ENCODE measurements at places on chromosomes 12 and 14.

DNA sequence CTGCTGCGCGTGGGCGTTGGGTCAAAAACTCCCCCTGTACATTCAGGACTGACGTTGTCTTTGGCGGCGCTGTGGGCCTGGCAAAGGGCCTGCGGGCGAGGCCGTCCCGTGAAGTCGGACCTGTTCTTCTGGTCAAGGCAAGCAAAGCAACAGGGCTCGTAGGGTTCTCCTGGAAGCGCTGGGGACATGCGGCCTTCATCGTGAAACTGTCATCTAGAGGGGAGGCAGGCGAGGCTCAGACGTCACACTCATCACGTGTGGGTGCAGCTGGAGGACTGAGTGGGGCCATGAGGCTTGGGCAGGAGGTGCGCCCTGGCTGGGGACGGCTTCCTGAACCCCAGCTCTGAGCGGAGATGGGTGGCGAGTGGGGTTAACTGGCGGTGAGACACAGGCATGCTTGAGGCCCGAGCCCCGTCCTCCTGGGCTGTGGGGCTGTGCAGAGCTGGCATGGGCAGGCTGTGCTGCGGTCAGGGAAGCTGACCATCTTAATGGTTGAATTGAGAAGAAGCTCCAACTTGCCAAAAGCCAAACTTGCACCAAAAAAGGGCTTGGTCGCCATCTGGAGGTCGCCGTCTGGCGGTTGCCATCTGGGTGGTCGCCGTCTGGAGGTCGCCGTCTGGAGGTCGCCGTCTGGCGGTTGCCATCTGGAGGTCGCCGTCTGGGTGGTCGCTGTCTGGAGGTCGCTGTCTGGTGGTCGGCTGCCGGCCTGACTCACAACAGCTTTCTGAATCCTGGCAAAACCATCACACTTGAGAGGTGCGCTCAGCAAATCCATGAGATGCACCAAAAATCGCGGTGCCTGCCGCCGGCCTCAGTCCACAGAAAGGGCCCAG is 66.2 kb downstream of the NOC4L start:
- DNase-seq, result no peak

DNA sequence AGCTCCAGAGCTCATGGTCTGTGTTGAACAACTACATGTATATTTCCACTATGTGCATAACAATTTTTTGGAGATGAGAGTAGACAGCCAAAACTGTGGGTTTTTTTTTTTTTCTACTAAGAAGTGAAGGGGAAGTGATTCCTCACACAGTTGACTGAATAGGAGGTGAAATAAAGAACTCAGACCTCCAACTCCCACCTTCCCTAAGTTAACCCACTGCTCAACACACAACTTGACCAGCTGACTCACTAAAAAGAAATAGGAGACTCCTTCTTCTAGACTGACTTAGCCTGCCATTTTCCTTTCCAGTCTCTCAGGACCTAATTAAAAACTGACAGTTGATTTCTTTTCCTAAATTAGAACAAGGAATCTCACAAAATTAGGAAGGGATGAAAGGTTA is 1.7 kb downstream of the M6PR start:
- DNase-seq, result no peak

GRCh38 chr12:93448796-93449195 is 7.0 kb upstream of the UBE2N start:
- no peak for DNase-seq

DNA sequence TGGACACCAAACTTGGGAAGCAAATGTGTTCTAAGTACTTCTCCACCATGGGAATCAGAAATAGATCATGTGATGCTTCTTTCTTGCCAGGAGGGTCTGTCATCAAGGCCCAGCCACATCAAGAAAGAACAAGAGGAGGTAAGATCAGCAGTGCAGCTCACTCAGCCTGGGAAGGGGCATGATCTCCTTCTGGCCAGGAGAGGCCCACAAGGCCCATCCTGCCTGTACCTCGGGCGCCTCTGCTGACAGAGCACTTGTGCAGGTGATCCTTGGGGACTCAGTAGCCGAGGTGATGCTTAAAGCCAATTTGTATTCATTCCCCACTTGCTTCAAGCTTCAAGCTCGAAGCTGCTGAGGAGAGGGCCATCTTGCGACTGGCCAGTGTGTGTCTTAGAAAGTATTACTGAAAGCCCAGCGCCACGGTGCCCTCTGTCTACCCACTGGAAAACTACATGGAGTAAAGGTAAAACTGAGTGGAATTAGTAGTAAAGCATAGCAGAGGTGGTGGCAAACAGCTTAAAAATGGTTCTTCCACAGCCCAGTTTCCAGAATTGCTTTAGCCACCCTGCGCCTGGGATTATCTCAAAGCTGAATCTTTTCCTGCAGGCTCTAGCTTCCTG is 26.2 kb downstream of the RTRAF start:
- no peak for DNase-seq

DNA sequence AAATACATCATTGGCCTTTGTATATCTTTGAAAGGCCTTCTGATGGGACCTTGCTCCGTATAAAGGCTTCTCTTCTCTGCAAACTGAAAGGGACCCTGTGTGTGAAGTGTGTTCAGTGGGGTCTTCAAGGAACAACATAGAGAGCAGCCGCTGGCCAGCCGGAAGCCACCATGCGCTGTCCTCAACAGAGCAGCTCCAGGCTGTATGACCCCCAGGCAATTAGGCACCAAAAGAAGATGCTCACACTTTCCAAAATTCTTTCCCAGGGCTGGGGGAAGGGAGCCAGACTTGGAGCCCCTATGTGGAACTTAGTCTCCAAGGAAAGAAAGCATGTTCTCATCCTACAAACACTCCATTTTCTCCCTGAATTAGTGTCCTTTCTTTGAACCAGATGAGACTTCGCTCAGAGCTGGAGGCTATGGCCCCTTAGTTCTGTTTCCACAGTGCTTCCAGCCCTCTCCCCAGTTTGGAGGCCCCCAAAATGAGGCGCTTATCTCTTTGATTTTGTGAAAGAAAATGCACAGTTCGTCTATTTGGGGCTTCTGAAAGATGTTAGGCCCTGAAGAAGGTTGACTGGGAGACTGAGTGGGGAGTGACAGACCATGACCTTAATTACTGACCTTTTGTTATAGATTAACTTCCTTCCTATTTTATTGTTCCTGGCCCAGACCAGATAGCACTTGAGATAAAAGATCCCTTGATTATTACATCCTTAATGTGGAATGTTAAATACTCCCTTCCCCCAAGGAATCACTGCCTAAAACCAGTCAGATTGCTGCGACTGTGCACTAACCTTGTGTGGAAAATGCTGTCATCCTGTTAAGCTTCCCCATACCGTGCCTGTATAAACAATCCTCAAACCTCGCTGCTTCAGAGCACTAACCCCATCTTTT is 128.3 kb upstream of the FGD4 start:
- no peak for DNase-seq

Measured in NCI-H1092 (cell line).